Left renal pelvis (tissue), 4 donors: ENCODE measurements at places on chromosomes 6 and 20. TPM values are rescaled to one million over a fixed set of nuclear protein-coding genes. Genes with fewer than 3 reads are reported as not detected.

GRCh38 chr6:32175322-32175710, 568 bp downstream of the AGPAT1 start:
- no peak for DNase-seq

DNA sequence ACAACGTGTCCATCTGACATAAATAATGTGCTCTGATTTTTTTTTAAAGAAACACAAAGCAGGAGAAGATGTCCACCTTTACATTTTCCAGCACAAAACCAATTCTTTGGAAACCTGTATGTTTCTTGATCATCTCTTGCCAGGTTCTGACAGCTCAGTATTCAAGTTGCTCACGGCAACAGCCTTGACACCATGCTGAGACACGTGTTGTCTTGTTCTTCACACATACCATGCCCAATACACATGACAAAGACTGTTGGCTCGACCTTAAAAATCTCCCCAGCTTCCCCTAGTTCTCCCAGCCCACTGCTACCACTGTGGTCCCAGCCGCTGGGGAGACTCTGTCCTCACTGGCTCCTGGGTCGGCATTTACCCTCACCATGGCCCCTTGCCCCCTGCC, 518.9 kb downstream of the PREX1 start:
- DNase-seq, result no peak

Gene ID1
- 140 TPM for polyA plus RNA-seq

Gene ZNF311
- 6.7 TPM for polyA plus RNA-seq

GRCh38 chr6:3707024-3707423, 44.5 kb downstream of the PXDC1 start:
- no peak for DNase-seq

DNA sequence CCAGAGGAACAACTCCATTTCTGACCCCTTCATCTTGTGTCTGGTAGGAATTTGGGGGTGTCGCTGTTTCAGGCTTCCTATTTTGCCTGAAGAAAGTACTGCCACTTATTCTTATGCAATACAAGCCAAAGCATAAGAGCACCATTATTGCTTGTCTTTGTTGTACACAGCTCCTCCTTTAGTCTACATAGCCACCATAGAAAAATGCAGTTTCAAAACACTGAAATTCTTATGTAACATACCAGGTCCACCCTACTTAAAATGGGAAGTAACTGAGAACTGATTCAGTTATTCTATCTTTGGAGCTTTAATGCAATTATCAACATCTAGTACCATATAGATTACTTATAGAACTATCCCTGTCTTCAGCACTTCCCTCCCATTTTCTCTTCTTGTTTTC, 255.5 kb downstream of the ARHGAP18 start:
- DNase-seq, result no peak

Gene ELOVL2
- 9.8 TPM for polyA plus RNA-seq

DNA sequence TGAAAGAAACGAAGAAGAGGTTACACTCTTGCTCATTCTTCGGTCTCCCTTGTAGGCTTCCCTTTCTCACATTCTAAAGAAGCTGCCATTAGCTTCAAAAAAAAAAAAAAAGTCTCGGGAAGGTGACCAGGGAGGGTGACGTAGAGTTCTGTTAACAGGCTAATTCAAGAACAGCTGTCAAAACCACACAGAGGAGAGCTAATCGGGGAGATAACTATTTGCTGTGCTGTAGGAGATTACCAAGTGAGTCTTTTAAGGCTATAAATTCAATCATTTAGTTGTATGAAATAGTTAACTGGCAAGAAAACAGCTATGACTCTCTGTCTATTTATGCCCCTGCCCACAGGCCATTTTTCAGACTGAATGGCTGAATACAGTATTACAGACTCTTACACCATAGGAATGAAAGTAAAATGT, 256.8 kb downstream of the SYNE1 start:
- peak; percentile 39 for DNase-seq

Gene VSX1
- not detected for polyA plus RNA-seq

DNA sequence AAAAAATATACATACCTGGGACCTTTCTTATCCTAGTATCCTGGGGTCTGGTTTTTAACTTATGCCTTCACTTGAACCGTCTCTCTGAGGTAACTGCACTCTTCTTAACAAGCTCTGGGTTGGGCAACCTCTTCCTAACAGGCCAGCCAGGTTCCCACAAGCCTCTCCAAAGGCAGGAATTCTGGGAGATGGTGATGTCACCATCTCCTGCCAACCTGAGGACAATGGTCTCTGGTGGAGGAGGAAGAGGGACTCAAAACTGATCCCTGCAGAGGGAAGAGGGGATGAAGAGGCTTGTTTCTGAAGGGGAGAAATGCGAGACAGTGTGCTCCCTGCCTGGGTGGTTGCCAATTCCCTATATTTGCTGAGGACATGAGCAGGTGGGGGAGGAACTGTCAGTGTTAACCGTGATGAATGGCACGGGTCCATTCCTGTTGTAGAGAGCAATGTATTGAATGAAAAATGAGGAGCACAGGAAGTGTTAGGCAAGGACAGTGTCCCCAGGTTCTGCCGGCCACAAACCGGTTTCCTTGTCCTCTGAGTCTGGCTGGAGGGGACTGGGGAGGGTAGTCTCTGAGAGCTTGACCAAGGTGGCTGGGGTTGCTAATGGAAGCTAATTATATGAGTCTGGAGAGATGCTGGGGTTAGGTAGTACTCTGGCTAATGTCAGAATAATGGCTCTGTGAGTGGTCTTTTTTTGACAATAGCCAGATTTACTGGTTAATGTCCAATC, 95.5 kb downstream of the KCNB1 start:
- DNase-seq, result no peak

- DNase-seq, result no peak
These were observed 8.6 kb upstream of the FOXF2 start for GRCh38 chr6:1380625-1381427.

DNA sequence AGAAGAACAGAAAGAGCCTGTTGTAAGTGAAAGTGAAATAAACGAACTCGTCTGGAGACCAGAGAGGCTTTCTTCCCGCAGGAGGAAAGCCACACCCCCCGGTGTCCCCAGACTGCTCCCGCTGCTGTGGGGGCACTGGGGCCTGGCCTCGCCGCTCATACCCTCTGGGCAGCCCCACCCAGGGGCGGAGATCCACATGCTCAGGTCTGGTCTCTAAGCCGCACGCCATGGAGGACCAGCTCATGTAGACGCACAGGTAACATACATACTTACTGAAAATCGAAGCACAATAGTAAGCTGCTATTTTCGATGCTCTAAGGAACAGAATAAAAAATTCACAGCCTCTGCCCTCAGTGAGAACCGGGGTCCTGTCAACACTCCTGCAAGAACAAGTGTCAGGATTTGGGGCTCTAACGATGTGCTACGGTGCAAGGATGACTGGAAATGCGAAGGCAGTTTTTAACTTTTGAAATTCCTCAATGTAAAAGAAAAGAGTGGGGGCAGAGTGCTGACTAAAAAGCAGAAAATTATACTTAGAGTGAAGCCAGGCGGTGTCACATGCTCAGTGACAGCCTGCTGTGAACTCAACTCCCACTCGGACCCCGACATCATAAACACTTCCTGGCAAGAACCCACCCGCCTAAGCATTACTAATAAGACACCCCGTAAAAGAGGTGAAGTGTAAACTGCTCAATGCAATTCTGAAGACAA, 110.5 kb downstream of the IRF4 start:
- DNase-seq, result no peak

DNA sequence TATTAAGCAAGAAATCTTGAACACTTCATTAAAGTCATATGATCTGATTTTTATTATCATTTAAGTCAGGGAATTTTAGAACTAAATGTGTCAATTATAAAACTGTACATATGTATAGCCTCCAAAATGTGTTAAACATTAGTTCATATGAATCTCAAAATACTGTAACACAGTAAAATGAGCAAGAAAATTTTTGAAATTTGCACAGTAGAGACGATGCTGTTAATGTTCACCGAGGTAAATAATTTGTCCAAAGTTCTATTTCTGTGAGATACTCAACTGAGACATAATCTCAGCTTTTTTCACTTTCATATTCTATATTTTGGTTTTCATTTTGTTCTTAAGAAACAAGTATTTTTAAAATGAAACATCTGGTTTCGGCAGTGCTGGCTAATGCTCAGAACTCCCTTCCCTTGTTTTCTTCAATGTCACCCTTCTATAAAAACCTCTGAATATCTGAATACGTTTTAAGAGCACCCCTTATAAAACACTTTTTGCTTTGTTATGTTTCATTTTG, 353.1 kb downstream of the LAMA2 start:
- DNase-seq, result no peak

- DNase-seq, result no peak
These were observed 9.0 kb downstream of the PAK5 start for GRCh38 chr20:9829835-9830234.

GRCh38 chr20:36018208-36018988, 50.0 kb downstream of the CNBD2 start:
- DNase-seq, result no peak

- no peak for DNase-seq
These were observed 45.9 kb downstream of the EBF4 start for GRCh38 chr20:2738331-2739041.

Gene BPIFA1
- not detected for polyA plus RNA-seq

DNA sequence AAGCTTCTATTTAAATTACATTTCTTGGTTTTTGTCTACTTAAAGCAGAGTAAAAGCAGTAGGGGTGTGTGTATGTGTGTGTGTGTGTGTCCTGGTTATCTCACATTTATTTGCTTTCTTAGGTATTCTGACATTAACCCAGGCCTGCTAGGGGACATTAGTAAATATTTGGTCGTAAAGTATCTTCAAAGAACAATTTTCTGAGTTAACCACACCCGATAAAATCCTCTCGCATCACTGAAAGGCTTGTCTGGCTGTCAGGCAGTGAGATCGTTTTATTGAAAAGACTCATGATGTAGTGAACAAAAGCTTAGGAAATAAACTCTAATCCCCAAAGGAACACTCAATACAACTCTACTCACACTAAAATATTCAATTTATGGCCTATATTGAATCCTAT, 77.9 kb downstream of the ZNF217 start:
- no peak for DNase-seq

- no peak for DNase-seq
These were observed 151.1 kb downstream of the KHDC1L start for GRCh38 chr6:73074175-73074574.

Gene LY86
- polyA plus RNA-seq, result 1.9 TPM

Gene WFDC2
- polyA plus RNA-seq, result 10.7 TPM

DNA sequence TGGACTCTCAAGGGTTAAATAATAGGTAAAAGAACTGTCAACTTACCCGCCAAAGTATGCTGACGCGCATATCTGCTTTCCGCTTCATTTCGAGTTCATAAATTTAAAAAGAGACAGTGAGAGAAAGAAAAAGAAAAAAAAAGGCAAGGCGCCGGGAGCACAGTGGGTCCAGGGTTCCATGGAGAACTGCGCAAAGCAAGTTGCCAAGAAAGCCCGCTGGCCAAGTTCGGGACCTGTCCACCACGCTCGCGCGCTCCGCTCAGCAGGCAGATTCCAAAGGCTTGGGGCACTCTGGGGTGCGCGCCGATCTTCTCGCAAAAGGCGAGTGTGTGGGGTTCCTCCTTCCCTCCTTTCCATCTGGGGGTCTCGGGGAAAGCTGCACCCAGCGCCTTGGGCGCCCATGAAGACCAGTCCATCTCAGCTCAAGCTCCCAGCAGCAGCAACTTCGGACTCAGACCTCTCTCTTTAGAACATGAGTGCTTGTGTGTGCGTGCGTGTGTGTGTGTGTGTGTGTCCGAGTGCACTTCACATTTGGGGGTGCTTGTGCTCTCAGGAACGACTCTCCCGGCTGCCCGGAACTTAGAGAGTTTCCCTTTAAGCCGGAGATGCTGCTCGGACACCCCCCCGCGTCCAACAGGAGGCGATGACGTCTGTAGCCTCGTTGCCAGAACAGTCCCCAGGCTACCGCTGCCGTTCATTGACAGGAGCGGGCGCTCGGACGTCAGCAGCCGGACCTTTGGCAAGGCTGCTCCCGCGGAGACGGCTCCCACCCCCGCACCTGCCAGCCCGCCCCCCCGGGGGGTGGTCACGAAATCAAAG, 180.0 kb downstream of the TBXT start:
- DNase-seq, result peak; percentile 69

DNA sequence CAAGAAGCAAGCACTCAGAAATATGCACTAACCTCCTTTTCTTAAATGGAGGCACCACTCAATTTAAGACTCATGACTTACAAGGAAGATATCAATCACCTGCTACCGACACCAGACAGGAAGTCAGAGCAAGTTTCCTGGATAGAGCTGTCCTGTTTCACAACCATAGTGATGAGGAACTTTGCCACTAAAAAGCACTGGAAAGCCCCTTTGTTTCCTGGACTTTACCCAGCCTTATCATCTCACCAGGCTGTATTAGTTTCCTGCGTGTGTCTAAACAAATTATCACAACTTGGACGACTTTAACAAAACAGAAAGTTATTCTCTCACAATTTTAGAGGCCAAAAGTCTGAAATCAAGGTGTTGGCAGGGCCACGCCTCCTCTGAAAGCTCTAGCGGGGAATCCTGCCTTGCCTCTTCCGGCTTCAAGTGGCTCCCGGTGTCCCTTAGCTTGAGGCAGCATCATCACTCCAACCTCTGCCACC, 253.8 kb upstream of the STXBP5 start:
- DNase-seq, result no peak

GRCh38 chr20:3543901-3544507, 73.2 kb downstream of the ATRN start:
- DNase-seq, result no peak

GRCh38 chr6:28737750-28738395, 185.9 kb downstream of the TRIM27 start:
- no peak for DNase-seq

Gene GSTA1
- 10.9 TPM for polyA plus RNA-seq

DNA sequence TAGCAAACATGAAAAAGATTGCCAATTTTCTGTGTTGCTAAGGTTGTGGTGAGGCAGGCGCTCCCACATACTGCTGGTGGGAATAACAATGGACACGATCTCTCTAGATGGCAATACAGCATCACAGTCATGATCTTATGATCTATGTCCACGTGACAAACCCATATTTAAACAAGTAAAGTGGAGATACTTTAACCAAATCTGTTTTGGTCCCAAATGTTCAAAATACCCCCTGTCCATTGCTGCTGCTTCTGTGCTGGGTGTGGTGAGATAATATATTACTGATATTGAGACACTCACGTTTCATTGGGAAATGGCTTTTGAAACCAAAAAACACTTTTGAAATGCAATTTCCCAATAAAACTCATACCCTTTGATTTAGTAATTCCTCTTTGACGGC, 23.0 kb downstream of the SIRPD start:
- no peak for DNase-seq

- DNase-seq, result no peak
These were observed 98.4 kb downstream of the SNX5 start for GRCh38 chr20:17870086-17870740.

GRCh38 chr20:48205281-48205782, 420.1 kb upstream of the SULF2 start:
- DNase-seq, result no peak
